ENCODE measurements at places on chromosomes 7 and 10.

DNA sequence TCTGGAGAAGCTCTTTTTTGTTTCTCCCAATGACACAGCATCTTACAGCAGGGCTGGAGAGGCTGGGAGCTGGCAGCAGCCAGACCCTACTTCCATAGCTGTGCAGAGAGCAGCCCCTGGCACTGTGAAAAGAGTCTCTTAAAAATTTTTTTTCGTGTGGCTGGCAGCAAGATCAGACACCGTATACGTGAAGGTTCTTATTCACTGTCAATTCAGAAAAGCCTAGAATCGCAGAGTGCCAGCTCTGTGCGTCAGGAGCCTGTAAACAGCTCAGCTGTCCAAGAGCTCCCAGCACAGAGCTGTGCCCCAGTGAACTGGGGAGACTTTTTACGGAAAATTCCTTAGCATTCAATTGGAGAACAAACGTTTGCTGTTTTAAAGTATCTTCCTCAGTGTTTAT is 6.5 kb downstream of the BAG3 start:
- no peak for DNase-seq

DNA sequence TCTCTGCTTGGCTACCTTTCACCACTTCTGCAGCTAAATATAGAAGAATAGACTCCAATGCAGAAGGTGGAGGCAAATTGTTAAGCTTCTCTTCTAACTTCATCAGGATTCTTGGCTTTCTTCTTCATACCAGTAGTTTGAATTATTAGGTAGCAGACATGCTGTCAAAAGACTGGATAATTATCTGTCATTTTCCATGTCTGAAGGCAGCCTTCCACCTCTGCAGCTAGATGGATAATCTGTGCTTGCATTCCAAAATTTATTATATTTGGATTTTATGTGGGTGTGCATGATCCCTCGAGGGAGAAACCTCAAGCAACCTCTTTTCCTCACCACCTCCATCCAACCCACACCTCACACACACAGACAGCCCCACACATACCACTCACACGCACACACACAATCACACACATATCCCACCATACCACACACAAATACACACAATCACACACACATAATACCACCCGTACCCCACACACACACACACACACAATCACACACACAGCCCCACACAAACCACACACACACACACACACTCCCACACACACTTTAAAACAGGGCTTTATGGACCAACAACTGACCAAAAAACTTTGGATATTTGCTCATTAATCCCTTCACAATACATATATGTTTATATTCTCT is 145.0 kb downstream of the C7orf25 start:
- DNase-seq: no peak

GRCh38 chr10:101575580-101576210 is 12.4 kb downstream of the POLL start:
- no peak for DNase-seq

- DNase-seq: no peak
Measured at GRCh38 chr7:45626441-45627430, 52.6 kb downstream of the ADCY1 start.

DNA sequence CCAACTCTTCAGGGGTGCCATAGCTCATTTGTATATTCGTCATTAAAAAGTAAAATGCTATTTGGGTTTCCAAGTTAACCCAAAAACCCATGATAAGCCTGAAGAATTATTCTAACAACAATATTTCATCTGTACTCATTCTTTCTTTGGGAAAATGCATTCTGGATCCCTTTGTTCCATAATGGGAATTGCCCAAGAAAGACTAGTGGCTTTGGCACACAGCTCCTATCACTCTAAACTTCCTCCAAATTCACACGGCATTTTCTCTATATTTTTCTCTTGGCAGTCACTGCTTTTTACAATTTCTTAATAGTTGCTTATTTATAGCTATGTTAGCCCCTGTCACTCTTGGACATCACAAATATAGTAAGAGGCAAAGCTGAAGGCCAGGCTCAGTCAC is 29.1 kb downstream of the CHCHD3 start:
- DNase-seq: no peak

GRCh38 chr10:48770561-48771089 is 86.0 kb downstream of the WDFY4 start:
- DNase-seq: no peak

GRCh38 chr7:100674411-100675104 is 1.0 kb downstream of the GNB2 start:
- no peak for DNase-seq

- DNase-seq: no peak
Measured at GRCh38 chr10:48378675-48379074, 72.2 kb downstream of the MAPK8 start.

- DNase-seq: no peak
Measured at GRCh38 chr7:112252691-112253090, 46.2 kb downstream of the ZNF277 start.

DNA sequence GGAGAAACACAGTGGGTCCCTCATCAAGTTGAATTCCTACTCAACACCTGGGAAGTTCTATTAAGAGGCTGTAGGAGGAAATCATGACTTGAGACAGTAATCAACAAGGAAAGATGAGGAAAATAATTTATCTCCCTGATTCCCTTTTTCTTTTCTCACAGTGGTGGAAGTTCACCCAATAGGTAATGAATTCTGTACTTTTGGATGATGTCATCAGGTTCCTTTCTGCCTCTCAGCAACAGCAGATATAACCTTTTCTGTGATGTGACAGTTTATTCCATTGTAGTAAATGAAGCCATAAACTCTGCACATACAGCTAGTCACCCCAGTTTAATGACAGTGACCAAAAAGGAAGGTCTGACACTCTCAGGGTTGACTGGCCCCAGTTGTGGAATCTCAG is 1265.0 kb downstream of the NXPH1 start:
- no peak for DNase-seq

GRCh38 chr10:12710594-12711349 is 290.7 kb downstream of the CCDC3 start:
- DNase-seq: peak; percentile 29

DNA sequence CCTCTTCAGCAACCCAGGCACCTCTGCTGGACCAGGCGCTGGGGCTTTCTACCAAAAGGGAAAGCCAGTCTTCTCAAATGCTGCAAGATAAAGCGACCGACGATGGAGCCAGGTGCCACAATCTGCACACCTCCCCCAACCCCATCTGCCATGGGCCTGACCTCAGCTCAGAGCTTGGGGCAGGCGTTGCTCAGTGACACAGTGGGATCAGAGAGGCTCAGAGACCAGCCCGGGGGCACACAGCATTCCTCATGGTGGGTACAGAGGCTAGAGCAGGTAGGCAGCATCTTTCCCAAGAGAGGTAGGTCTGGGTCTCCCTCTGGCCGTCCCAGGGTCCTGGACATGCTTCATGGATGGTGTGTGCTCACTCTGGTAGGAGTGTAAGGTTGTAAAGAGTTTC is 56.3 kb downstream of the ZMIZ1 start:
- no peak for DNase-seq

- no peak for DNase-seq
Measured at GRCh38 chr10:32949221-32949678, 8.8 kb downstream of the ITGB1 start.

GRCh38 chr7:47536661-47537611 is 45.0 kb downstream of the TNS3 start:
- DNase-seq: no peak
